ENCODE measurements at places on chromosomes 7 and 10. TPM values are rescaled to one million over a fixed set of nuclear protein-coding genes. Genes with fewer than 3 reads are reported as not detected.
A peak's percentile ranks its signal among the peaks of the same experiment; 100 is the strongest.

GRCh38 chr10:73887294-73888039 lies 13.1 kb upstream of the CAMK2G start:
- peak overlapping the region; percentile 52 for H3K4me3 ChIP-seq
- peak overlapping the region; percentile 95 for H3K27ac ChIP-seq
- H3K4me1 ChIP-seq, result peaks cover 82% of the 10 kb centered on the region
- no peaks in the 10 kb centered on the region for H3K36me3 ChIP-seq
- no peaks in the 10 kb centered on the region for H3K27me3 ChIP-seq

DNA sequence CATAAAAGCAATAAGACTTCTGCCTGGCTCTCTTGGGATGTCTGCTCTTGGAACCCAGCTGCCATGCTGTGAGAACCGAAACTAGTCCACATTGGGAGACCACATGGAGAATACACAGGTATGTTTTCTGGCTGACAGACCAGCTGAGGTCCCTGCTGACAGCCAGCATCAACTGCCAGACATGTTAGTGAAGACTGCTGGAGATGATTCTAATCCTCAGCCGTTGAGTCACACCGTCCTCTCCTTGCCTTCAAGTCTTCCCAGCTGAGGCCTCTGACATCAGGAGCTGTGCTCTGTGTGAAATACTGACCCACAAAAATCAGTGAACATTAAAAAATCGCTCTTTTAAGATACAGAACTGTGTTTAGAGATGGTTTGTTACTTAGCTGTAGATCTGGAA lies 36.9 kb upstream of the AGR2 start:
- no peaks in the 10 kb centered on the region for H3K4me1 ChIP-seq
- no peak for DNase-seq
- H3K27me3 ChIP-seq, result no peaks in the 10 kb centered on the region
- H3K27ac ChIP-seq, result no peak overlapping the region

DNA sequence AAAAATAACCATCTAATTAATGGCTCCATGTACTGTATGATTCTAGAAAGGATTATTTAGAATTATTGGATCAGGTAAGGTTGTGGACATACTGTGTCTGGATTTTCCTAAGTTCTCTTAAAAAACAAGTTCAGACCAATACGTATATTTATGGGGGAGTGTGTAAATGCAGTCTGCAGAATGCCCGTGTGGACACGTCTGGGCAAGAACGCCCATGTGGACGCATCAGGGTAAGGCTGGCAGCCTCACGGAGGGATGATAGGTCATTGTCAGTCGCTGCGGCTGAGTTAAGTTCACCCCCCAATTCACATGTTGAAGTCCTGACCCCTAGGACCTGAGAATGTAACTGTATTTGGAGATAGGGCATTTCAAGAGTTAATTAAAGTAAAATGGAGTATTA lies 160.0 kb upstream of the SHH start:
- no peaks in the 10 kb centered on the region for H3K4me1 ChIP-seq
- no peak for DNase-seq
- H3K27ac ChIP-seq, result no peak overlapping the region
- no peaks in the 10 kb centered on the region for H3K36me3 ChIP-seq

GRCh38 chr7:24368161-24368560 lies 84.2 kb downstream of the NPY start:
- no peak for DNase-seq
- no peak overlapping the region for H3K4me3 ChIP-seq
- no peaks in the 10 kb centered on the region for H3K4me1 ChIP-seq
- no peaks in the 10 kb centered on the region for H3K36me3 ChIP-seq
- H3K27me3 ChIP-seq, result no peaks in the 10 kb centered on the region

The DOCK1 gene
- total RNA-seq, result 46.5 TPM

DNA sequence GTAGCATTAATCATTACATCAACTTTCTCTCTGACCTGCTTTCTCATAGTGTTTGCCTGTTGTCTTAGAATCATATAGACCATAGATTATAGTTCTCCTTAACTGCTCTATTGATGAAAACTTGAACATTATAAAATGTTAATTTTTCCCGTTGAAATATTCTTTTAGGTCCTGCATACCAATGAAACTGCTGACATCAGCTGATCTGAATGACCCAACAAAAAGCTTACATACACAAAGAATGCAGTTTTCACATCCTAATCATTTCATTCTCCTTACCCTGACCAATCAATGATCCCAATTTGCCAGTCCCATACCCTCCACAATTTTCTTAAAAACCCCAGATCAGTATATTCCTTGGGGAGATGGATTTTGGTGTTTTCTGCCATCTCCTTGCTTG lies 302.9 kb upstream of the MBL2 start:
- DNase-seq, result no peak
- no peak overlapping the region for H3K27ac ChIP-seq
- H3K27me3 ChIP-seq, result no peaks in the 10 kb centered on the region
- no peaks in the 10 kb centered on the region for H3K36me3 ChIP-seq
- no peaks in the 10 kb centered on the region for H3K4me1 ChIP-seq

- no peaks in the 10 kb centered on the region for H3K4me1 ChIP-seq
- no peak overlapping the region for H3K27ac ChIP-seq
- no peak for DNase-seq
- H3K36me3 ChIP-seq, result no peaks in the 10 kb centered on the region
- no peaks in the 10 kb centered on the region for H3K27me3 ChIP-seq
- H3K4me3 ChIP-seq, result no peak overlapping the region
These were observed 135.1 kb upstream of the TRIM24 start for GRCh38 chr7:138324941-138325340.

GRCh38 chr7:16271990-16272665 lies 149.2 kb downstream of the CRPPA start:
- no peak overlapping the region for H3K4me3 ChIP-seq
- H3K27me3 ChIP-seq, result no peaks in the 10 kb centered on the region
- peak; percentile 32 for DNase-seq
- no peaks in the 10 kb centered on the region for H3K36me3 ChIP-seq
- peaks cover 31% of the 10 kb centered on the region for H3K4me1 ChIP-seq

Data from HCT116 (cell line).